ENCODE measurements at places on chromosomes 5 and 9. TPM values are rescaled to one million over a fixed set of nuclear protein-coding genes. Genes with fewer than 3 reads are reported as not detected.

DNA sequence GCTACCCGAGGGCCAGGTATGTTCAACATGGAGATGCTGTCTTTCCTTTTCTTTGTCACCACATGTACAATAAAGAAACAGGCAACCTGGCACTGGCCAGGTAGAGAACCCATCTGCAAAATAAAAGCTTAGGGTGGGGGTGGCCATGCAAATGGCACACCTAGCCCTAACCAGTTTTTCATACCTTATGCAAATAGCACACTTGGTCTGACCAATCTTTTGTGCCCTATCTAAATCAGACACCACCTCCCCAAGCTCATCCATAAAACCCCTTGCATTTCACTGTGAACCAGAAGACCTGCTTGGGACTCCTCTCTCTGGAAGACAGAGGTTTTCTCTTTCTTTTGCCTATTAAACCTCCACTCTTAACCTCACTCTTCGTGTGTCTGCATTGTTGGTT lies 33.9 kb downstream of the JAKMIP2 start:
- DNase-seq = no peak

Gene PKD2L2
- not detected for total RNA-seq

Gene TMEM215
- total RNA-seq = not detected

DNA sequence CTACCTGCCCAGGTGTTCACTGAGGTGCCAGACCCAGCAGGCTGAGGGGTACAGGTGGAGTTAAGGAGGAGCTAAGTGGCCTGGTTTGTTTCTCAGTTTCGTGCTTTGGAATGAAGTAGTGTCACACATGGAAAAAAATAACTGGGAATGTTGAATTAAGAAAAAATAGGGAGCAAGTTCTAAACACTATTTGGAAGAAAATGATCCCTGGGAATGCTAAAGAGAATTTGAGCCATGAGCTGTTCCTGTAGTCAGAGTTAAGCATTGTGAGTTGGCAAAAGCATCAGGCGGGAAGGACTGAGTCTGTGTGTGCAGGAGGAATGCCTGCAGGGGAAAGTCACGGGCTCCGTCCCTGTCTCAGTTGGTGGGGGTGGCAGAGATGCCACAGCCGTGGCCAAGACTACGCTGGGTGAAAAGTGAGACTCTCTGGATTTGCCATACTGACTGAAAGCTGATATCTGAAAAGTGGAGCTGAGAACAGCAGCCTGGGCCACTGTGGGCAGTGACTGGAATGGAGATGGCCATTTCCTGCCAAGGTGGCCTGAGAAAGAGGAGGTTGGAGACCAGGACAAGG lies 37.0 kb downstream of the SYK start:
- no peak for DNase-seq

GRCh38 chr5:137199201-137199600 lies 299.9 kb downstream of the SPOCK1 start:
- no peak for DNase-seq

DNA sequence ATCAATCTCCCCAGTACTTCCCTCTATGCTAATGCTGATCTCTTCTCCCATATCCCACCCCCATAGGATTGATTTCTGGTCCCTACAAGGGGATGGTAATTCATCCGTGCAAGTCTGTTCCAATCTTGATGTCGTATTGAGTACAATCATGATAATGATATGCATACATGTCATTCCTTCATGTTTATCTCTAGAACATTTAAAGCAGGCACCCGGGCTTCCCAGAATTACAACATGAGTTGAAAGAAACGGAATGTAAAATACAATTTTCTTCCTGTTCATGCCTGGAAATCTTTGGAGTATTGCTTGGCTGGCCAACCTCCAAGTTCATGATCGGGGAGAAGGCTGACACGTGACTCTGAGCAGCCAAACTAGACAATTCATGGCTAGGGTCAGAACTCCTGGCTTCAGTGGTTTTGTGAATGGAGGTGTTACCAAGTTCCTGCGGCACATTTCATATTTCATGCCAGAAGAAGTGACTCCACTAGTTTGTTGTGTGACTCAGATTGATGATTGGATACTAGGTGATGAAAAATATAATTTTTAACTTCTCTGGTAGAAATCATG lies 66.6 kb downstream of the C9orf152 start:
- DNase-seq = peak; percentile 86

Gene DMRT3
- total RNA-seq = not detected

DNA sequence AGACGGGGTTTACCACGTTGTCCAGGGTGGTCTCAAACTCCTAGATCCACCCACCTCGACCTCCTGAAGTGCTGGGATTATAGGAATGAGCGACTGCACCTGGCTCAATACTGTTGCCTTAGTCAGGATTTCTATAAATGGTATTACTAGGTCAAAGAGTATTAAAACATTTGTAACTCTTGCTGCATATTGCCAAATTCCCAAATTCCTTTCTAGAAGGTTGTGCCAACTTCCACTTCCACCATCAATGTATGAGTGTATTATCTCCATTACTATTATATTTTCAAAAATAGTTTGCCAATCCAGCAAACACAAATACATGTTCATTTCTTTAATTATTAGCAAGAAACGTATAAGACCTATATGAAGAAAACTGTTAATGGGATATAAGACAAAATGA lies 10.6 kb downstream of the PTGR1 start:
- no peak for DNase-seq

DNA sequence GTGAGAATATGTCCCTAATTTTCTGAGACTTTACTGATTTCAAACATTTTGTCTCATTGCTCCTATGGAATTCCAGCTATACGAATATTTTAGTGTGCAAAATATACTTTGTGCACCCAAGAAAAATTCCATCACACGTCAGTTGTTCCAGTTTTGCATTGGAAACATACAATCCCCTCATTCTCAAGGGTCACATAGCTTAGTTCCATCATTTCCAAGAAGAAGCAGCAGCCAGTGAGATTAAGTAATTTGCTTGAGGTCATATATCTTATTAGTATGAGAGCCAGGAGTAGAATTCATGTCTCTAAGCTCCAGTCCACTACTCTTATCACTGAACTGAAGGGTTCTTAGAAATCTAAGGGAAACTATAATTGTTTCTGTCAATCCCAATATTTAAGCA lies 746.7 kb upstream of the C9orf72 start:
- DNase-seq = no peak

GRCh38 chr9:20462410-20462809 lies 159.9 kb downstream of the MLLT3 start:
- no peak for DNase-seq

Gene NRG2
- 1.8 TPM for total RNA-seq

- no peak for DNase-seq
Measured at GRCh38 chr5:143972068-143972467, 160.1 kb downstream of the HMHB1 start.

GRCh38 chr5:2841208-2841607 lies 89.7 kb upstream of the IRX2 start:
- no peak for DNase-seq

DNA sequence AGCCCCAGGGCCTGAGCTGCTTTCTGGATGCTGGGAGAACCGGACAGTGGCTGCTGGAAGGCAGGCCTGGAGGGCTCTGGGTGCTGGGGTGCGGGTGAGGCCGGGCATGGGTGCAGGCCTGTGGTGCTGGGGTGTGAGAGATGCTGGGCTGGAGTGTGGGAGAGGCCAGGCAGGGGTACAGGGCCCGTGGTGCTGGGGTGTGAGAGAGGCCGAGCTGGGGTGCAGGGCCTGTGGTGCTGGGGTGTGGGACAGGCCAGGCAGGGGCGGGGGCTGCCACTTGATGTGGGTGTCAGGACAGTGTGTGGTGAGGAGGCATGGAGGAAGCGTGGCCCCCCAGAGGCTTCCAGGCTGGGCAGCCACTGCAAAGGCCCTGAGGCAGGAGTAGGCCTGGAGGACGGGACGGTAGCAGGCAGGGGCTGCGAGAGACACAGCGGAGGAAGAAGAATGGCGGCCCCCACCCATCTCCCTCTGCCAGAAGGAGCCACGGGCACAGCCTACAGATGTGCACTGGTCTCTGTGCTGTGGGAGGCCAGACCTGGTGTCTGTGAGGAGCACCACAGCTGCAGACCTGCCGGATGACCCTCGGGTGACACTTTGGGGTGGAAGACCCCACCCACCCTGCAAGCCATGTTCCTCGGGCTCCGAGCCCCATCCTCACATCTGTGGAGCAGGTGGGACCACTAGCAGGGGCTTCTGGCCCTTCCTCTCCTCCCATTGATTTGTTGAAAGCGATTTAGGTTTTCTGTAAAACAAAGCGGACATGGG lies 9.3 kb downstream of the NKD2 start:
- DNase-seq = no peak

- DNase-seq = no peak
Measured at GRCh38 chr5:174386846-174387245, 337.5 kb upstream of the MSX2 start.

DNA sequence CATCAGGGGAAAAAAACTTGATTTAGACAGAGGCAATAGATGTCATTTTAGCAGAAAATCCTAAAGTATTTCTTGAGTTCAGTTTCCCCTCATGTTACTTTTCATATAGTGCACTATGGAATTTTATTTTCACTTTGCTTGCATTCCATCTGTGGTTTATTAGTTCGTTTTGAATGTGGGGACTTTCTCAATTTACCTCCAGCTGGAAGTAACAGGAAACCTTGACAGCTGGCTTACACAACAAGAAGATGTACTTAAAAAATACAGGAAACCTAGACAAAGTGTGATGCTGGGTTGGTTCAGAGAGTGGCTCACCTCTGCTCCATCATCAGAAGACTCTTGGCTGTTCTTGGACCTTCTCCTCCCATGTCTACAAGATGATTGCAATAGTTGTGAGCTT lies 567.0 kb downstream of the CETN3 start:
- DNase-seq = no peak

Gene BARHL1
- not detected for total RNA-seq

Gene ZFAND5
- 88.8 TPM for total RNA-seq

DNA sequence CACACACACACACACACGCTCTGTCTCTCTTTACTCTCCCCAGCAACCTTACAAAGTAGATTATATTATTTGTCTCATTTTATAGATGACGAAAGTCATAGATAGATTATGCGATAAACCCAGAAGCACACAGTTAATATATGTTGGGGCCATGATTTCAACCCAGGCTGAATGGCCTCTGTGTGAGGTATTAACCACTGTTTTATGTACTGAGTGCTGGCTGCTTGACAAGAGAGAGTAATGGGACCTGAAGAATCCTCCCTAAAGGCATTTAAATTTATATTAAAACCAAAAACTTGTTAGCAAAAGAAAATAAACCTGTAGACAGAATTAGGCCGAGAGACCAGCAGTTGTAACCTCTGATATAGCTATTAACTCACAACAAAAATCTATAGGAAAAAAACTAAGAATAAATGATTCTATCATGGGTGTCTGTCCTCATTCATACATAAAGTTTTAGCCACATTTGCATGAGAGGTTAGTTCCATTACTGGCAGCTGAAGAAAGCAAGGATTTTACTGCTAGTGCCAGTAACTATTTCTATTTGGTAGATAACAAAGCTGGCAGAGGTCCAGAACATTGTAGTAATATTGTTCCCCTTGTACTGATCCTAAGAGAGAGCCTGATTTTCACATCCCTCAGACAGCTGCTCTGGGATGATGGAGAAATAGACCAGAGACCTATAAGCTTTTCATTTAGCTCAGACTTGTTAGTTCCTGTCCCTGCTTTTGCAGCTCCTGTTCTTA lies 250.9 kb downstream of the ADGRV1 start:
- DNase-seq = no peak

GRCh38 chr5:98292496-98292895 lies 481.0 kb upstream of the RGMB start:
- peak; percentile 52 for DNase-seq

DNA sequence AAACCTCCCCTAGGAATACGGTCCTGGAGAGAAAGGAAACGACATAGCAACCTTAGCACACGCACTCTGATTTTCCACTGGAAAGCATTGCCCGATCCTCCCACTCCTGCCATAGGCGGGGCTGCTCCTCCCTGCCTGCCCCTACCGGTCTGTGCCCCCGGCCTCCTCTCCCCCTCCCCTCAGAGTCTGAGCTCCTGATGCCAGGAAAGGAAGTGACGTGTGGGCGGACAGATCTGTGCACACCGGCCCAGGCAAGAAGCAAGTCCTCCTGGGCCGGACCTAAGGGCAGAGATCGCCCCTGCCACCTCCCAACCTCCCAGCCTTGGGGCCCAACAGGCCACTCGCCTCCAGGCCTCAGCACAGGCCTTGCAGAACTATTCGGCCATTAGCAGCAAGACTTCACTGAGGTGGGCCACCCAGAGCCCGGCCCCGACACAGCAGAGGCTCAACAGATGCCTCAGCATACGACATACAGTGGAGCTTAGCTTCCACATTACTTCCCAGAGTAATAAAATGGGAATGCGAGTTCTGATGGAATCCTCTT lies 7.2 kb downstream of the NINJ1 start:
- DNase-seq = no peak

DNA sequence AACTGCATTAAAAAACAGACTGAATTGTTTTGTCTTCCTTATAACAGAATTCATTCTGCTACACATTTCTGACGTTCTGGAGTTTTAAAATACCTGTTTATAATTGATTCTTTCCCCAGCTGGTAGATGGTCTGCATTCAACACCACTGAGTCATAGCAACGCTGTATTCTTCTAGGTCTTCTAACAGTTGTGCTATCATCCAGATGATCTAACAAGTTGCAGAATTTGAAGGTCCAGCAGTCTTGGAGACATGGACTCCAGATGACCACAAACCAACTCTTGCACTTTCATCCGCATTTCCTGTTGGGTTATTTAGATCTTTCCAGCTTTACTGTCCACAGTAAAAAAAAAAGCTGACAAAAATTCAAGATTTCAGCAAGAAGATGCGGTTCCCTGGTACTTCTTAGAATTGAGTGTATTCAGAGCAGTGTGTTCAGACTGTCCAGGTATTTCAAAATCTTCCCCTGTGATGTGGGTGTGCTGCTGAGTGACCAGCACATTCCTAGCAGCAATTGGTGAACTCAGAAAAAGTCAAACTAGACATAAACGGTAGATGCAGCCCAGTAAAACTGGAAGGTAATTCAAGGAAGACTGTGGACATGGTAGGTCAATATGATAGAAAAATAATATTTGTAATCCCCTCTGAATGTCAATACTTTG lies 50.2 kb downstream of the CSNK1A1 start:
- DNase-seq = no peak

GRCh38 chr5:146595088-146595487 lies 79.1 kb upstream of the GPR151 start:
- DNase-seq = peak; percentile 48

GRCh38 chr5:154782326-154782725 lies 27.1 kb downstream of the LARP1 start:
- no peak for DNase-seq

Gene EIF4EBP3
- total RNA-seq = not detected

GRCh38 chr5:64166201-64166959 lies 737 bp downstream of the RNF180 start:
- peak; percentile 34 for DNase-seq

GRCh38 chr5:98605426-98605825 lies 168.0 kb upstream of the RGMB start:
- DNase-seq = no peak
